ENCODE measurements at places on chromosomes 5 and 9.
A peak's percentile ranks its signal among the peaks of the same experiment; 100 is the strongest.

- DNase-seq, result no peak
Observed at GRCh38 chr9:105296445-105296844, 52.0 kb downstream of the SLC44A1 start.

DNA sequence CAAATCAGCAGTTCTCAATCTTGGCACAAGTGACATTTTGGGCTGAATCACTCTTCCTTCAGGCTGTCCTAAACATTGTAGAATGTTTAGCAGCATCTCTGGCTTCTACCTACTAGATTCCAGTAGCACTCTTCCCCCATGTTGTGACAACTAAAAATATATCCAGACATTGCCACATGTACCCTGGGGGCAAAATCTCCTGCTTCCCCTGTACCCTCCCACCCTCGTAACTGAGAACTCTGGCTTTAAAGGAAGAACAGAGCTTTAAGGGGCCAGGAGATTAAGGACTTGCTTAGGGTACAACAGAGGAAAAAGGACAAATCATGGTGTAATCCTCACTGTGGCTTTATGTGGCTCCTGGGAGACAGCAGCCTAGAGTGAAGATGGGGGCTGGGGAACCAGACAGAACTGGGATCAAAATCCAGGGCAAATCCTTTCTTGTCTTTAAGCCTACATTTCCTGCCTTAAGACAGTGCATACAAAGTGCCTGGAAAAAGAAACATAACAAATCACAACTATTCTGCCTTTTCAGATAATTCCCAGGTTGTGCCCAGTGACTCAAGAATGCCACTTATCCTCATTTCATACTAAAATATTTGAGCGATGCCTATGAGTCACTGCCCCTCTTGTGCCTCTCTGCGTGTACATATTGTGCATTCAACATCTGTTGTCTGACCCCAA, 109.3 kb downstream of the DAPK1 start:
- DNase-seq, result no peak

GRCh38 chr5:137737349-137738131, 1.7 kb upstream of the KLHL3 start:
- no peak for DNase-seq

- DNase-seq, result no peak
Observed at GRCh38 chr5:139574641-139575312, 13.6 kb downstream of the UBE2D2 start.

DNA sequence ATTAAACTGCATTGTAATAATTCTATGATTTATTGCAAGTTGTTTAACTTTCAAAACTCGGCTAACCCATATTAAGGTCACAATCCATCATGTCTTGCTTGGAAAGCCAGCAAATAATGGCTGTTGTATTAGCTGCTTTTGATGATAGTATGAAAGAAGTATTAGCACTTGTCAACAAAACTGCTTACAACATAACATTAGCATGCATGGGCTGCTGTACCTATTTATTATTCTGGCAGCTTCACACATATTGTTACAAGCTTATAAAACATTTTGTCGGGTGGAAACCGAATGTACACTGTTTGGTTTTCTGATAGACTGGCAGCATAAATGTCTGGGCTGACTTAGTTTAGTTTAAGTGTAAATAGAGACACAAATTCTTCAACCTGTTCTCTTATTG, 378.3 kb downstream of the KIAA0825 start:
- no peak for DNase-seq

GRCh38 chr5:95754545-95754944, 23.4 kb downstream of the RHOBTB3 start:
- DNase-seq, result no peak

DNA sequence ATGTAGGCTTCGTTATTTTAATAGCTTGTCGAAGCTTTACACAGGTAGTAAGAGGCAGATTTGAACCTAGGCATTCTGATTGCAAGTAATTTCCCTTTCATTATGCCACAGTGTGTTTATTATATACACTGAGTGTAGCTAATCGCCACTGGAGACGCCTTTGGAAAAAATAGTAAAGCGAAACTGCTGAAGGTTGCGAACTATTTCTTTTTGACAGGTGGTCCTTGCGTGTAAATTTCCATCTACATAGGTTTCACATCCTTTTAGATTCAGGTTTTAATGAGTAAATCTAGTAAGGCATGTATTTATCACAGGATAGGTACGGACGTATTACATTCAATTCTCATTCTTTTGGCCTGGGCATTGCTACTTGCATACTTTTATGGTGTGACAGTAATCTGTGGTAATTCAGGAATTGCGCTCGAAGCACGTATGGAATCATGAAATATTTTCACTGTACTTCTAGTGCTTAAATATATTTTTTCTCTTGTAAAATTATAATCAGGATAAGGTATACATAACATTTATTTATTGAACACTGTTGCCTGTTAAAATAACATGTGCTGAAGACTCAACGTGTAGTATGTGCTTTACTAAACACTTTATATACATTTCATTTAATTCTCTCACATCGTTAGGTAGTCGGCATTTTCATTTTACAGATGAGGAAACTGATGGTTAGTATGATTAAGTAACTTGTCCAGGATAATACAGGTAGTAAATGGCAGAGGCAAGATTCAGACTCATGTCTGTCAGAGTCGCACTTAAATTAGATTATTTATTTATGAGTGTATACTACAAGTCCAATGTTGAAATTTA, 1.8 kb downstream of the MARCHF6 start:
- no peak for DNase-seq

DNA sequence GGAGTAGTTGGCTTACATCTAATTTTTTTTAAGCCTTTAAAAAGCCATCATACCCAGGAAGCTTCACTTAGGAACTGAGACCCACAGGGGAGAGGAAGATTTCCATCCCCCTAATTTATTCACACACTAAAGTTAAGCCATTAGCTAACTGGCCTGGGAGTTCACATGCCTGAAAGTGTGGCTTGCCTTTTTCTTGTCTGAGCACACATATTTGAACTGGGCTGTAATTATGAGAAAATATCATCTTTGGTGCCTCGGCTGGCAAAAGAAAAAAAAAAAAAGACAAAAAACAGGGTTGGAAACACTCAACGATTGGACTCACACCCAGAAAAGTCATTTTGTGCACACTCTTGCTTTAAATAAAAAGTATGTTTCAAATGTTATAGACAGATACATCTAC, 847.3 kb downstream of the MAT2B start:
- no peak for DNase-seq

DNA sequence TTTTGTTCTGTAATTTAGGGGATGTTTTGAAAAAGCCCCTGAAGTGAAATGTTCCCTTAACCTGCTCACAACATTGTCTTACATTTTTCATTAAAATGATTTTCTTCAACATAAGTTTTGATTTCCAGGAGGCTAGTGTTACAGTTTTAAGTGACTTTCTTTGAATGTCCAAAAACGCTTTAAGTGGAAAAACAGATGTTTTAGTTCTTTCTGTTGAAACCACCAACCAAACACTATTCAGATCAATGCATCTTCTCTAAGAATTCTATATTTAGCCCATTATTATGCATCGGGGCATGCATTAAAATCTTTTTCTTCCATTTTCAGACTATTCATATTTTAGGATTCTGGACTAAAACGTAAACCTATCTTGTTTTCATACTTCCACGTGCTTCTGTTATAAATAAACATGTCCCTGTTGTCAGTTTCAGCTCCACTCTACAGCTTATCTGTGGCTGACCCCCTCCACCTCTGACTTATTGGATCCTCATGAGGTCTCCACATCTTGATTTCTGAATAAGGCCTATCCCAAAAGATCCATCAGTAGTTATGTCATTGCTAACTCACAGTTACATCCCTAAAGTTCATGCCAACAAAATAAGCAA, 882.3 kb upstream of the SEMA6A start:
- no peak for DNase-seq

- no peak for DNase-seq
Observed at GRCh38 chr9:69590266-69590665, 81.9 kb downstream of the APBA1 start.

- DNase-seq, result no peak
Observed at GRCh38 chr5:9624196-9624947, 5.8 kb downstream of the TAS2R1 start.

DNA sequence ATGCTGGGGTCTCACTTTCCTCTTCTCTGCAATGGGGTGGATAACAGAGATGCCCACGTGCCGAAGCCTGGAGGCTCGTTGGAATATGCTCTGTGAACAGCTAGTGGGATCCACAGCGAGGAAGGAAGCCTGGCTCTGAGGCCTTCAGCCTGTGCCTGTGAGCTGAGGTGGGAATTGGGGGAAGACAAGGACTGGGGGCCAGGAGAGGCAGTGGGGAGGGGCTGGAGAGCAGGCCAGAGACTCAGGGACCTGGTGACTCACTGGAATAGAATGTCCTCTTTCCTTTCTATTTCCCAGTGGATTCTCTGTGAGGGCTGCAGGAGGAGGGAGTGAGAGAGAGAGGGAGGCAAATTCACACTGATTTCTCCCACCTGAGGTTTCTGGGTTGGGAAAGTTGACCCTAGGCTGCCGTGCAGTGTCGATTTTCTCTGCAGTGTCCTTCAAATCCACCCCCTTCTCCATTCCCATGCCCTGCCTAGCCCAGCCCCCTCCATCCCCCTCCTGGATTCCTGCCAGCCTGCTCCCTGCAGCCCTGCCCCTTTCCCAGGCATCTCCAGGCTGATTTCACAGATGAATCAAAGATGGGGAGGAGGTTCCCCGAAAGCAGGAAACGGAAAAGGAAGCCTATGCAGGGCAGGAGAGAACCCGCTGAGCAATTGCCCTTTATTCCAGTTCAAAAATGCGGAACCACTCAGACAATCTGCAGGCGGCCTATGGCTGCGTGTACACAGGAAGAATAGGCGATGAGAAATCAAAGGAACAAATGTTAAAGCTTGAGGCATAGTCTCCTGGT, 1.4 kb upstream of the SPAAR start:
- DNase-seq, result no peak

- DNase-seq, result no peak
Observed at GRCh38 chr5:93163010-93163663, 417.9 kb downstream of the NR2F1-AS1 start.

GRCh38 chr5:38766151-38766550, 79.7 kb upstream of the OSMR start:
- DNase-seq, result no peak

DNA sequence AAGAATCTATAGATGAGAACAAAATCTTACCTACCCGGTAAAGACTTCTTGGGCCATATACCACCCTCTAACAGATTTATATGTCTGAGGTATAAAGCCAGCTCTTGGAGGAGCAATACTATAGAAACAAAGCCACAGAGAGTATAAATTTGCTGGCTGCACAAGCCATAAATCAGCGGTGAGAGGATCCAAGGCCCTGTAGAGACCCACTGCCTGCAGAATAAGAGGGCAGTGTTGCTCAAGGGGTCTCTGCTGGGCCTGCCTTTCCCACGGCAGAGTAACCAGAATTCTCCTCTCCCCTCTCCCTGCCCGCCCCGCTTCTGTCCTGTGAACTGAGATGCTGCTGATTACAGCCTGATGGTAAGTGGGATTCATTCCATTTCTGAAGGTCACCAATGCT, 89.2 kb downstream of the NDFIP1 start:
- no peak for DNase-seq

- DNase-seq, result no peak
Observed at GRCh38 chr9:124849801-124850200, 3.5 kb upstream of the WDR38 start.

- DNase-seq, result no peak
Observed at GRCh38 chr5:3429962-3430361, 165.7 kb upstream of the IRX1 start.

GRCh38 chr5:78810098-78810920, 161.7 kb upstream of the LHFPL2 start:
- DNase-seq, result no peak

GRCh38 chr9:120643061-120643460, 63.1 kb upstream of the CDK5RAP2 start:
- no peak for DNase-seq

DNA sequence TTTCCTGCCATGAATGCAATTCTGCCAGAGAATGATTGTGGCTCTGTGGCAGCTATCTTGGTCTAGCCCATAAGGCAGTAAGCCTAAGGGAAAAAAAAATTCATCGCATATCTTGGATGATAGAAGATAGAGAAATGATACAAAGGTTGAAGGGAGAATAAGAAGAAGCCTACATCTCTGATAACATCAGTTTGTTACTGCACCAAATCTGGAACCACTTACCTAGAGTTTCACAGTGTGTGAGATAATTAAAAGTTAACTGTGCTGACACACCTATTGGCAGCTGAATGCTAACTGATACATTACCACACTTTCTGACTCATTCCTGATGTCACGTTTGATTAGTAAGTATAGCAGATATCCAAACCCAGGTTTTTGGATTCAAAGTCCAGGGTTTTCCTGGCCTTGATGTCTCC, 91.6 kb upstream of the TAF11L2 start:
- no peak for DNase-seq

- DNase-seq, result no peak
Observed at GRCh38 chr5:116626945-116627679, 52.5 kb upstream of the SEMA6A start.

DNA sequence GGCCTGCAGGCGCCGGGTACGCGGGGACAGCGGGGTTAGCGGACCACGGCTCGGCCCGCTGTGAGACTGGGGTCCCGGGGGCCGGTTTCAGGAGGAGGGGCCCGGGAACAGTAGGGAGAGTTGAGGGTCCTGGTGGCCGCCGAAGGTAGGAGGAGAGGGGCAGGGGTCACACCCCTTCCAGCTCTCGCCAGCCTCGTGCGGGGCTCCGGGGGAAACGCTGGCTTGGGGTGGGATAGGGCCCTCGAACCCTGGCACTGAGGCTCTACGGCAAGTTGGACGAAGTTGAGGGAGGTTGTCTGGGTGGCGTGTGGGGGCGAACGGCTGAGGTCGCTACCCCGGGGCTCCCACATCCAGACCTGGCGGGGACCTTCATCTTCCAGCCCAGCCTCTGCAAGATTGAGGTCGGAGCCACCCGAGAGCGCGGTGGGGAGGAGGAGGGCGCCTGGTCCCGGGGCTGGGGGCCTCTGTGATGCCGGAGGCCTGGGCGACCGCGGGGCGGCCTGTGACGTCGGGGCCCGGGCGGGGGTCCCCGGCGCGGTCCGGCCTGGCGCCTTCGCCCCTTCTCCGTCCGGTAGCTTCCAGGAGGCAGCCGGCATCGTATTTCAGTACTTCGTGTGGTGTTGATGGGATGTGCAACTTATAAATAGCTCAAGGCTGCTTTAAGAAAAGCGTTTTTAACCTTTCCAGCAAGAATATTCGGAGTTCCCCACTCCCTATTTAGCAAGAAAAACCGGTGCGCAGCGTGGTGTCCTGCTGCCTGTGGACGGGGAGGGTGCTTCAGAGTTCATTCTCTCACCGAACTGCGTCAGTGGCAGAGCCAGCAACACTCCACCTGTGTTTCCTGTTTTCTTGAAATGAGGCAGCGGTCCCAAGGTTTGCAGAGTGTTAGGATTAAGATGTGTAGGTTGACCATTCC, 902 bp downstream of the HABP4 start:
- DNase-seq, result peak; percentile 30

- no peak for DNase-seq
Observed at GRCh38 chr5:94793113-94793815, 174.8 kb downstream of the SLF1 start.
